ENCODE measurements at places on chromosomes 1 and 21.

- DNase-seq, result no peak
Observed at GRCh38 chr1:6515771-6516170, 24.3 kb upstream of the PLEKHG5 start.

DNA sequence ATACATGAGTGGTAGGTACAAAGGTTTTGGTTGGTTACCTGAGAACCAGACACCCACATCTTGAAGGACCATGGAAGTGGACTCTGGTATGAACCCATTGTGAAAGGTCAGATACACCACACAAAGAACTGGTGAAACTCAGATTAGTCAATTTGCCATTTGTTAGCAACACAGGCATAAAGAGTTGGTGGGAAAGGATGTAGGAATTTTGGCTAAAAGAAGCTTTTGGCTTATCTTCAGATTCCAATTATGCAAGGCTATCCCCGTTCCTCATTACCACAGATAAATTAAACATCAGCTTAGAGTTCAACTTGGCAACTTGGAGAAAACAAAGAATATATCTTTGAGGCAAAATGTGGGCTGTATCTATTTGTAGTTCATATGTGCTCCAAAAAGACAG is 87.0 kb upstream of the IRF2BP2 start:
- no peak for DNase-seq

- no peak for DNase-seq
Observed at GRCh38 chr1:61825393-61825792, 83.1 kb downstream of the PATJ start.

- no peak for DNase-seq
Observed at GRCh38 chr1:89705901-89706699, 73.2 kb downstream of the LRRC8C start.

DNA sequence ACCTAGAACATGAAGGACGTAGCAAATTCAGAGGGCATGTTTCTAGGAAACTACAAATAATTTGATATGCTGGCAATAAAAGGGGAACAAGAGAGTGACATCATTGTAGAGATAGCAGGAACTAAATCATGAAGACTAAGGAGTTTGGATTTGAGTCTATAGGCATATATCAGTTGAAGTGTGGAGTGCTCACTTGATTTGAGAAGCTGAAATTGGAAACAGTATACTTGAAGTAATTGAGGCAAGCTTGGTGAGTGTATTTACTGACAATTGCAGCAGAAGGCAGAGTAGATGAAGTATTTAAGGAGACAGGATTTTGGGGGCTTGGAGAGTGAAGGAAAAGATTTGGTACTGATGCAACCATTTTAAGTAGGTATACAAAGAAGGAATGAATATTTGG is 6.4 kb upstream of the TMCO2 start:
- no peak for DNase-seq

DNA sequence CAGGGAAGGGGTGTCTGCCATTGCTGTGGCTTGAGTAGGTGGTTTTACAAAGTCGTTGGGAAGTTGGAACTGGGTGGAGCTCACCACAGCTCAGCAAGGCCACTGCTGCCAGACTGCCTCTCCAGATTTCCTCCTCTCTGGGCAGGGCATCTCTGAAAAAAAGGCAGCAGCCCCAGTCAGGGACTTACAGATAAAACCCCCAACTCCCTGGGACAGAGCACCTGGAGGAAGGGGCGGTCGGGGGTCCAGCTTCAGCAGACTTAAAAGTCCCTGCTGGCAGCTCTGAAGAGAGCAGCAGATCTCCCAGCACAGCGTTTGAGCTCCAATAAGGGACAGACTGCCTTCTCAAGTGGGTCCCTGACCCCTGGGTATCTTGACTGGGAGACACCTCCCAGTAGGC is 124.2 kb downstream of the LHX8 start:
- no peak for DNase-seq

DNA sequence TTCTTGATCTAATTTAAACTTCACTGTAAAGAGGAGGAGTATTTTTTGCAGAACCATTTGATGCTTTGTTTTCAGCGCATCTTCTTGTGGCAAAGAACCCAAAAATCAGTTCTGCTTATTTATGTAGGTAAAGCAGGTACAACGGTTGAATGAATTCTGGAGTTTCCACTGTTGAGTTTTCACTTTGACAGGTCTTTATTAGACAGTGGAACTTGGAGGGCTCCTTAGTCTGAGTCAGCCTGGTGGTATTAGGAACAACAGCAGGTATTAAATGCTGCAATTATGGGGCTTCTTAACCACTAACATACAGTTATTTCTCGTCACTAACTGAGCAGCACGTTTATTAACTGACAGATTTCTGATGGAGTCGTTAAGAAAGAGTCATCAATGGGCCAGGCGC is 1.2 kb downstream of the LRIG2 start:
- no peak for DNase-seq

DNA sequence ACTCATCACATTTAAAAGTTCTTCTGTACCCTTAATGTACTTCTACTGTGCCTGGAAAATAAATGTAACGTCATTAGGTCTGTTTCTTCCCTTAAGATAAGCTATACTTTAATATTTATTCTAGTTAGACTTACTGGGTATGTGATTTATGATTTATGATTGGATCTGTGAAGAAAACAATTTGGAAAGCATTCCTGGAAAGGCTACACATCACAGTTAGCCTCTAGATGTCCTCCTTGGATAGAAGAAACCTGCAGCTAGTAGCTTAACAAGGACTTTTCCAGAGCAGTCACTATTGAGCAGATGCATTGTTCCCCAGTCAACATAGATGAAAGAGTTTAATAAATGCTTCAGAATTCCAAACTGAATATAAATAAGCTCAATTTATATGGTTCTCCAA is 22.2 kb upstream of the ABL2 start:
- no peak for DNase-seq

DNA sequence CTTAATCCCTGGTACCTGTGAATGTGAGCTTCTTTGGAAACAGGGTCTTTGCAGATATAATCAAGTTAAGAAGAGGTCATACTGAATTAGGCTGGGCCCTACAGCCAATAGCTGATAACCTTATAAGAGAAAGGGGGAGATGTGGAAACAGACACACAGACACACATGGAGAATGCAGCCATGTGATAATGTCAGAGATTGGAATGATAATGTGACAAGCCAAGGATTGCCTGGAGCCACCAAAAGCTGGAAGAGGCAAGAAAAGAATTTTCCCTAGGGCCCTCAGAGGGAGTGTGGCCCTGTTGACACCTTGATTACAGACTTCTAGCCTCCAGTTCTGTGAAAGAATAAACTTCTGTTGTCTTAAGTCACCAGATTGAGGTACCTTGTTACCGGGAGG is 114.5 kb upstream of the SOD1 start:
- DNase-seq, result no peak

DNA sequence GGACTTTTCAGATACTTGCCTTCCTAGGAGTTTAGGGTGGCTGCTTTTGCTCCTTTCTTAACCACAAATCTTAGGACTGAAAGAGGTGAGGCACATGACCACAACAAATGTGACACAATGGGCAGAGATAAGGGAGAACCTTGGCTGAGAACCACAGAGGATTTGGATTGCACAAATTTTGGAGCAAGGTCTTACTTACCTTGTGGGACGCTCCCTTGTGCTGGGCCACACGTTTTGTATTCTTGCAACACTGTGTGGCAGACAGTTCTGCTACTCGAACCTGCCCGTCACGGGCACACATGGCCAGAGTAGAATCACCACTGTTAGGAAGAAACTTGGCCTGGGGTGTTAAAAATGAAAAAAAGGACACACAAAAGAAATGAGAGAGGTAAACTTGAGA is 23.9 kb downstream of the DCAF8 start:
- no peak for DNase-seq

DNA sequence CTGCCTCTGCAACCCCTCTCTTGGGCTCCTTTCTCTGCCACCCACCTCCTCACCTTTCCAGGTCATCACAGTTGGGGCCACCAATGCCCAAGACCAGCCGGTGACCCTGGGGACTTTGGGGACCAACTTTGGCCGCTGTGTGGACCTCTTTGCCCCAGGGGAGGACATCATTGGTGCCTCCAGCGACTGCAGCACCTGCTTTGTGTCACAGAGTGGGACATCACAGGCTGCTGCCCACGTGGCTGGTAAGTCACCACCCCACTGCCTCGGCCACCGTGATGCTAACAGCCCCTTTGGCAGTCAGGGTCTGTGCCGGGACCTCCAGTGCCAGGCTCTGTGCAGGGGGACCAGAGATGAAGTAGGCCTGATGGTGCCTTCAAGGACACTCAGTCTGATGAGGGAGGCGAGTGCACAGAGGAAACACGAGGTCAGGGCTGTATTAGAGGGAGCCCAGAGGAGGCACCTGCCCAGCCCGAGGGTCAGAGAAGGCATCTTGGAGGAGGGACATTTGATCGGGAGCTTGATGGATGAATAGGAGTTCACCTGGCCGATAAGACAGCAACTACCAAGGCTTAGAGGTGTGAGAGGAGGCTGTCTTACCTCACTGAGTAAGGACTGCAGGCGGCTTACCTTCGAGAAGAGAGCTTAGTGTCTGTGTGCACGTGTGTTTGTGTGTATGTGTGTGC is 18.1 kb downstream of the PCSK9 start:
- no peak for DNase-seq

GRCh38 chr1:222239130-222239529 is 308.8 kb downstream of the HHIPL2 start:
- no peak for DNase-seq

DNA sequence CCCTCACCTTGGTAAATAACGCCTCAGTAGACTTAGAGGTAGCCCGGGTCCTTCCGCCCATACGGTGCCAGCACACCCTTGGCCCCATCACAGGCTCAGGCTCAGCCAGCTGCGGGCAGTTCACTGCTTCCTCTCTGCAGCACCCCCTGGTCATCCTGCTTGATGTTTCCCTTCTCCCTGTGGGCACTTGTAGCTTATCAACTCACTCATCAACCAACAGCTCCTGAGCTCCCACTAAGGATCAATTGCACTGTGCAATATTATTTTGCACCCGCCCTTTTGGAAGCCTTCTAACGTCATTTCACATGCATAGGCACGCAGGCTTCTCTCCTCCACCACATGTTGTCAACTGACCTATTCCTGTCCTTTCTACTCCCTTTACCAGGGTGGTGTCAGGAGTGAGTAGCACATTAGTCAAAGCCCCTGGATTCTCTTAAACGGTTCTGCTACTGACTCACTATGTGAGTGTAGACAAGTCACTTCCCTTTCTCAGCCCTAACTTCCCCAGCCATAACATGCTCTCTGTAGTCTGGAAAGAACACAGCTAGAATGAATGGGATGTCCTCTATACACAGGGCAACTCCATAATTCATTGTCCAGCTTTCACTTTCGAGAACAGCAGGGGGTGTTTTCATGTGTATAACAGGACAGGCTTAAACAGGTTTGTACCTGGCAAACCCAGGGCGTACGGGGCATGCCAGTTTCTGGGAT is 47.1 kb upstream of the IRF2BP2 start:
- DNase-seq, result no peak

DNA sequence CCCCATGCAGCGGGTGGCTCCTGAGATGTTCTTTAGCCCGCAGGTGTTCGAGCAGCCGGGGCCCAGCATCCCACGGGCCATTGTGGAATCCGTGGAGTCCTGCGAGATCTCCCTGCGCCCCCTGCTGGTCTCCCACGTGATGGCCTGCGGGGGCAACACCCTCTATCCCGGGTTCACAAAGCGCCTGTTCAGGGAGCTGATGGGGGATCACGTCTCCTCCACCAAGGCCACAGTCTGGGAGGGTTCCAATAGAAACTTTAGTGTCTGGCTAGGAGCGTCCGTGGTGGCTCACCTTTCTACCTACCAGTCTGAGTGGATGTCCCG is 71.0 kb downstream of the ACTL8 start:
- no peak for DNase-seq

DNA sequence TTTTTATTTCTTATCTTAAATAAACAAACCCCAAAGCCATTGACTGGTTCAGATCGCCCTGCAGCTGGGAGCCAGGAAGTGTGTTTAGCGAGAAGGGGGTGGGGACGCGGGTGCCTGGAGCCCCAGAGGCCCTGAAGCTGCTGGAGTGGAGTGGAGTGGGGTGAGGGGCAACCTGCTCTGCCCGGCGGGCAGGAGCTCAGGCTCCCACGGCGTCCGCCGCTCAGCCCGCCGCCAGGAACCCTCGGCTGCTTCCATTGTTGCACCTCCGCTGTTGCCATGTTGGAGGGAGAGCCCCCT is 673 bp downstream of the PIK3C2B start:
- DNase-seq, result peak; percentile 86

GRCh38 chr1:51741121-51741681 is 124.3 kb downstream of the OSBPL9 start:
- no peak for DNase-seq

DNA sequence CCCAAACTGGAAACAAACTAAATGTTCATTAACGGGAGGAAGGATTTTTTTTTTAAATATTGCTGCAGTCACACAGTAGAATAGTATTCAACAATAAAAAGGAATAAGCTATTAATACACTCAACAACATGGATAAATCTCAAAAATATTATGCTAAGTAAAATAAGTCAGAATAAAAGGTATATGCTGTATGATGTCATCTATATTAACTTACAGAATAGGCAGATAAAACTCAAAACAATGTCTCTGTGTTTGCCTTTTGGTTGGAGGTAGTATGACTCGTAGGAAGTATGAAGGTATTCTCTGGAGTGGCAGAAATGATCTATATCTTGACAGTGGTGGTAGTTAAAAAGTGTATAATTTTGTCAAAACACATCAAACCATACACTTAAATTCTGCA is 6.1 kb upstream of the ST6GALNAC5 start:
- DNase-seq, result no peak

GRCh38 chr1:213333121-213333520 is 282.1 kb downstream of the RPS6KC1 start:
- DNase-seq, result no peak

DNA sequence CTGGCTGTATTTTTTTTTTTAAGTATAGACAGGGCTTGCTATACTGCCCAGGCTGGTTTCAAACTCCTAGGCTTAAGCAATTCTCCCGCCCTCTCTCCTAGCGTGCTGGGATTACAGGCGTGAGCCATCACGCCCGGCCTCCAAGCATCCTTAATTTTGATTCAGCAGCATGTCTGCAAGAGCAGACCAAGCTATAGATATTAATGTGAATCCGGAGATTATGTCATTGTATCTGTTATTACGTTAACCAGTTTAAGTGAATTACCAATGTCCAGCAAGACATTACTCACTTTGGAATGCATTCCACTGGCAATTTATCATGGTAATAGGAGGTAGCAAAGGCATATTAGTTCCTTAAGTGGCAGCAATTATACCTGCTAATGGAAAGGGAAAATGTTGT is 179.7 kb downstream of the CHRM3 start:
- no peak for DNase-seq

DNA sequence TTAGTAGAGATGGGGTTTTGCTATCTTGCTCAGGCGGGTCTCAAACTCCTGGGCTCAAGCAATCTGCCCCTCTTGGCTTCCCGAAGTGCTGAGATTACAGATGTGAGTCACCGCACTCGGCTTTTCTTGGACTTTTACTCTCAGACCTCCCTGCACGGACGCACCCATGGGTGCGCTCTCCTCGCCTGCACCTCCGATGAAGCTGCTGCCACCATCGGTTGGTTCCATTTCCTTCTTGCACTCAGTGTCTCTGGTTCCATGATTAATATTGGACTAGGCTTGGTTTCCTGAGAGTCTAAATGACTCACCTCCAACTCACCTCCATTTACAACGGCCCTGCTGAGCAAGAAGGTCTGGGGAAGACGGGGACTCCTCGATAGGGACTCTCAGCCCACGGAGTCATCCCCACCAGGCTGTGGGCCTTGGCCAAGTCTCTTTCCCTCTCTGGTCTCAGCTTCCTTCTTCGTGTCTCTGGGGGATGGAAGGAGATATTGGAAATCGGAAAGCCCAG is 6.7 kb upstream of the TNFRSF8 start:
- no peak for DNase-seq
